ENCODE measurements at places on chromosomes 12 and 14. TPM values are rescaled to one million over a fixed set of nuclear protein-coding genes. Genes with fewer than 3 reads are reported as not detected.

GRCh38 chr14:55973285-55973800 is 144.9 kb upstream of the PELI2 start:
- DNase-seq: no peak

GRCh38 chr14:32022938-32023466 is 54.1 kb upstream of the ARHGAP5 start:
- no peak for DNase-seq

- DNase-seq: no peak
Observed at GRCh38 chr12:9604287-9604686, 3.4 kb downstream of the KLRB1 start.

DNA sequence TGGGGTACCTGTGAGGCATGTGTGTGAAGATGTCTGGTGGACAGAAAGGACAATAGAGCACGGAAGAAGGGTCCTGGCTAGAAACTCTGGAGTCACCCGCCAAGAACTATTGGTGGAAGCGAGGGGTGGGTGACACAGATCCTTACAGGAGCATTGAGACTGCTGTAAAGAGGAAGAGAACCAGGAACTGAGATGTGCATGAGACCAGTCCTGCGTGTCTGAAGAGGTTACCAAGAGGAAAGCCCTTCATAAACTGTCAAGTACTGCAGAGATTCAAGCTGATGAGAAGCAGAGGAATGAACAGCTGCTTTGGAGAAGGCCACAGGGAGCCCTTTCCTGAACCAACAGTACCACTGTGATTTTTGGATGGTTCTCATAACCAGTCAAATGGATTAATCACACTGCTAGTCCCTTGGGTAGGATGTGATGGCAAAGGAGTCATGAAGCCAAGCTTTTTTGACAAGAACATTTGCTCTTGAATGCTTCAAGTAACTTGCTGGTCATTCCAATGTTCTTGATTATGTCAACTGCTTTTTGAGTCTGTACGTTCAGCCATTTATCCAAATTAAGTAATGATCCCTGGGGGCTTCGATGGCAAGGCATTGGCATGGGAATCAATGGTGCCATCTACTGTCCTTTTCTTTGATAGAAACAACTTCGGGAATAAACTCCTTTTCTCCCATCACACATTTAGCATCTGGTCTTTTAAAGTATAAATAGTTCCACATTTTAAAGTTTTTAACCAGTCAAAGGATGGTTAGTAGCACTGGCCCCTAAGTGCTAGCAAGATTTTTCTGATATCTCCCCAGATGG is 42.9 kb downstream of the GPR135 start:
- DNase-seq: no peak

DNA sequence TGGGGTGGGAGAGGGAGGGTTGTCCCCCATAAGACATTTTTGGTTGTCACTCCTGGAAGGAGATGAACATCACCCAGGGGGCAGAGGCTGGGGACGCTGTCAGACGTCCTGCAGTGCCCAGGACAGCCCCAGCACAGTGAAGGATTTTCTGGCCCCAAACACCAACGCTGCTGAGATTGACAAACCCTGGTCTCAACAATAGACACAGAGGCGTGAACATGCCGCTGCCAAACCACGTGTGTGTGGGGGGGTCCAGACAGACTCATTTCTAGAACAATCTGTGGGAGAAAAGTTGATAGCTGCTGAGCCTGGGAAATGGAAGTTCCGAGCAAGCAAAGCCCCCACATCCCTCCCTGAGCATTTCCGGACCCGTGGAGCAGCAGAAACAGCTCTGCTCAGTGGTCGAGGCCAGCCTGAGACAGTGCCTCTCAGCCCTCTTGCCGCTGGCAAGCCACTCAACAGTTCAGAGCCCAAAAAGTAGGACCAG is 43.8 kb upstream of the CLMN start:
- DNase-seq: no peak

DNA sequence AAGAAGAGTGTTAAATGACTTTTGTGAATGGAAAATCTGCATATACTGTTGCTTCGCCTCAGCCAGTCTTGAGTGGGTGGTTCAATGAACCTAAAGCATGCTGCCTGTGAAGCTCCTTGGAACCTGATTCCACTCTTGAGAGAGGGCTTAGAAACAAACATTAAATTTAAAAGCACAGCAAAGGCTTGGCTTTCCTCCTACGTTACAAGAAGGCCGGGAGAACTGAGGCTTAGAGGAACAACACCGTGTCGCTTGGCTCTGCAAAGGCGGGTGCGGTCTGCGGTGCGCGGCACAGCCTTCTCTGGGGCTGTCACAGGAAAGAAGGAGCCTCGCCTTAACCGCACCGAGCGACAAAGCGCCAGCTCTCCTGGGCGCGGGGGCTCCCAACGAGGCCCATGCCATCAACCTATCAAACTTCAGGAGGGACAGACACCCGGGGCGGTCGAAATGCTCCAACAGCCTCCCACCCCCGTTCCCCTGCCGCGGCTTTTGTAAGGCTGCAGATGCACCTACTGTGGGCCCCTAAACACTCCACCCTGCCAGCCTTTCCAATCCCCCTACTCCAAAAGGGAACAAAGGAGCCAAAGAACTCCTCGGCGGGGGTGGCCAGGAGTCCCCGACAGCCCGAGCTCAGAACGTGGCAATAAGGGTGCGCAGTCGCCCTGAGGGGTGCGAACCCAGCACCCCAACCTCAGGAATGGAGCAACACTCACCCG is 729 bp downstream of the OSBPL8 start:
- DNase-seq: peak; percentile 23

GRCh38 chr14:38605193-38606114 is 349.6 kb upstream of the CLEC14A start:
- no peak for DNase-seq

GRCh38 chr14:38410442-38410841 is 154.5 kb upstream of the CLEC14A start:
- no peak for DNase-seq

DNA sequence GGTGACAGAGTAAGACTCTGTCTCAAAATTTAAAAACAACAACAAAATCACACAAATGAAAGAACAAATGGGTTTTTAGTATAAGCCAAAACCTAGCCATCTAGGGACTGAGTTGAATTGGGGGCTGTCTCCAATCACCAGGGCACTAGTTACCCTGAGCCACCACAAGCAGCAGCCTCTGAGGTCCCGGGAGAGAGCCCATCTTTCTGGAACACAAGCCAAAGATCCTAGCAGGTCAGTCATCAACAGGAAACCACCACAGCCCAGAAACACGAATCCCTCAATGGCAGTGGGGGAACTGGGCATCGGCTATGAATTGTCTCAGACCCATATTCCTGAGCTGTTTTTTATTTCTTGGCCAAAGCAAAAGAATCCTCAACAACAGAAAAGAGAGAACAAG is 75.3 kb downstream of the KDM2B start:
- DNase-seq: no peak

Gene CD4
- total RNA-seq: 3.8 TPM

Gene CRIP1
- total RNA-seq: 4.8 TPM

Measured in neural crest cell (in vitro differentiated cells).